ENCODE measurements at places on chromosomes 5 and 9.

- DNase-seq, result no peak
These were observed 1.8 kb downstream of the MRPS2 start for GRCh38 chr9:135502168-135502872.

GRCh38 chr5:95850391-95850894, 27.9 kb upstream of the GLRX start:
- DNase-seq, result no peak

DNA sequence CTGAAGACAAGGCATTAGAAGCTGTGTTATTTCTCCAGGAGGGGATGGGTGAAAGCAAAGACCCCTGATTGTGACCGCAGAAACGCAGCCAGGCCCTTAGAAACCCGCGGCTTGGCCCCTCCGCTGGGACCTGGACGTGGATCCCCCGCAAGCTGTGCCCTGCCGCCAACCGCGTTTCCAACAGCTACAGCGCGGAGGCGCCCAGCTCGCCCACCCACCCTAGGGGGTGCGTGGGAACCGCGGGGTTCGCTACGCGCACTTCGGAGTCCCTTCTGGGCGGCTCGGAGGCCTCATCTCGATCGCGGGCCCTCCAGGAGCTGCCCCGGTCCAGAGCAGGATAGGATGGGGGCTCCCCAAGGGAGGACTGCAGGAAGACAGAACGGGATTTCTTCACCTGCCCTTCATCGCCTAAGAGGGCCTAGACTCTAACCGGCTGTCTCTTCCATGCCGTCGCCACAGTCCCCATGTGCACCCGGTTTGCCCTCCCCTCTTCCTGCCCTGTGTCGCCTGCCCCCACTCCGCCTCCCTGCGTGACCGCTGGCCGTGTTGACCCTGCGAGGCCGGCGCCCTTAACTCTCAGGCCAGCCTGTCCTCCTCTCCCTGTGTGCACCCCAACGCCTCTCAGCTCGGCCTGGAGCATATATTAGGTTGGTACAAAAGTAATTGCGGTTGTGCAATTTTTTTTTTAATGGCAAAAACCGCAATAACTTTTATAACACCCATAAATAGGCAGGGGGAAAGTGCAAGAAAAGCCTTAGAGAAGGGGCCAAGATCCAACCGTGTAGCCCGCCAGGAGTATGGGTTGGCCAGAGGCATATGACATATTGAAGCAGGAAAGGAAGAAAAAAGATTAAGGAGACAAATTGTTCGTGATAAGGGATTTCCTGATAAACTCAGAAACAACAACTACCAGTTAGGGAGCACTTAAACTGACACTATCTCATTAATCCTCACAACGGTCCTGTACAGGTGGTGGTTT, 68.1 kb upstream of the FREM1 start:
- DNase-seq, result no peak

- DNase-seq, result no peak
These were observed 296.8 kb downstream of the PDE4D start for GRCh38 chr5:59596586-59597350.

DNA sequence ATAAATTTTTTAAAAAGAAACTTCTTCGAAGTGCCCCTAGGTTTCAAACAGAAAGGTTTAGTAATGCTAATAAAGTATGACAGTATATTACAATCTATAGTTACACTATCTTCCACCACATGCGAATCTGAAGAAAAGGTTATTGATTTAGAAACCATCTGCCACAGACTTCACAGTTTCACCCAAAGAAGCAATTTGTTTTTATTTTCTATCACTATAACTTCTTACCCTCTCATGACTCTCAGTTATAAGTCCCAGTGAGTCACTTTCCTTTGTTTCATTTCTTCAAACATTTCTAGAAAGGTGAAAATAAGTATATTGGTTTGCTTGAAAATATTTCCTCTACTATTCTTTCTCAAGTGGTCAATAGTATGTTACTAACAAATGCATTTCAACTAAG, 93.6 kb downstream of the MCTP1 start:
- DNase-seq, result no peak

GRCh38 chr5:81428861-81429260, 34.9 kb upstream of the ACOT12 start:
- no peak for DNase-seq

- DNase-seq, result no peak
These were observed 271.1 kb upstream of the IRX1 start for GRCh38 chr5:3324421-3325101.

- no peak for DNase-seq
These were observed 190.9 kb downstream of the SLC12A2 start for GRCh38 chr5:128274441-128274840.

- DNase-seq, result no peak
These were observed 59.4 kb upstream of the GNA14 start for GRCh38 chr9:77707383-77708063.

GRCh38 chr5:62720031-62720441, 141.4 kb downstream of the LRRC70 start:
- DNase-seq, result no peak

DNA sequence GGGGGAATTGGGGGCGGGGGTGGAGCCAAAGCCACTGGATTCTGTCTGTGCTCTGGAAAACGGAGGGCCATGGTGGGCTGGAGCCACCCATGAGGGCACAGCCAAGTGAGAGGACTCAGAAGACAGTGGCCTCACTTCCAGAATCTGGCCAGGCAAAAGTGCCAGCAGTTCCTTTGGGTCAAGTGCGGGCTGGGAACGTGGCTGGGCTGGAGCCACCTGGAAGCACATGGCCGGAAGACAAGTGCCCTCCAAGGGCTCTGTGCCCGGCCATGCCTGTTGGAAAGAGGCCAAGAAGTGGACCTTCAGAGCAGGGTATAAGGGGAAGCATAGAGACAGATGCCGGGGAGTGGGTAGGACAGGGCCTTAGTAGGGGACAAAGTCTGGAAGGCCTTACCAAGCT, 11.7 kb upstream of the SH3PXD2B start:
- DNase-seq, result no peak

GRCh38 chr9:5688109-5688508, 59.2 kb downstream of the RIC1 start:
- DNase-seq, result no peak

- no peak for DNase-seq
These were observed 270.2 kb downstream of the SLF1 start for GRCh38 chr5:94888674-94889073.

DNA sequence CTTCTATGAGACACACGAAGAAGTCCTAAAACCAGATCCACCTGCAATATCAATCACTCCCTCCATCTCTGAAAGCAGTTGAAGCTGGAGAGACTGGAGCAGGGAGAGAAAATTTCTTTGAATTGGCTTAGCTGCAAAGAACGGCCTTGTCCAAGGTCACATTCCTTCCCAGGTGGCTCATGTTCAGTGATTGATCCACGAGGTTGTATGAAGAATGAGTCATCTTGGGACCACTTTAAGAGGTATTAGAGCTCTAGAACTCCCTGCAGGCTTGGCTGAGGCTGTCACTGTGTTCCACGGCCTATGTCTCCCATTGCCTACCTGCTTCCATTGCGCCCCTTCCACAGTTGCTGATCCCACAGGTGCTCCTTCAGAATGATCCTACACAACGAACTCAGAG, 68.2 kb downstream of the HMHB1 start:
- no peak for DNase-seq

- DNase-seq, result no peak
These were observed 48.4 kb upstream of the AFAP1L1 start for GRCh38 chr5:149223081-149223848.

GRCh38 chr9:77981332-77981731, 50.3 kb downstream of the GNAQ start:
- DNase-seq, result no peak

DNA sequence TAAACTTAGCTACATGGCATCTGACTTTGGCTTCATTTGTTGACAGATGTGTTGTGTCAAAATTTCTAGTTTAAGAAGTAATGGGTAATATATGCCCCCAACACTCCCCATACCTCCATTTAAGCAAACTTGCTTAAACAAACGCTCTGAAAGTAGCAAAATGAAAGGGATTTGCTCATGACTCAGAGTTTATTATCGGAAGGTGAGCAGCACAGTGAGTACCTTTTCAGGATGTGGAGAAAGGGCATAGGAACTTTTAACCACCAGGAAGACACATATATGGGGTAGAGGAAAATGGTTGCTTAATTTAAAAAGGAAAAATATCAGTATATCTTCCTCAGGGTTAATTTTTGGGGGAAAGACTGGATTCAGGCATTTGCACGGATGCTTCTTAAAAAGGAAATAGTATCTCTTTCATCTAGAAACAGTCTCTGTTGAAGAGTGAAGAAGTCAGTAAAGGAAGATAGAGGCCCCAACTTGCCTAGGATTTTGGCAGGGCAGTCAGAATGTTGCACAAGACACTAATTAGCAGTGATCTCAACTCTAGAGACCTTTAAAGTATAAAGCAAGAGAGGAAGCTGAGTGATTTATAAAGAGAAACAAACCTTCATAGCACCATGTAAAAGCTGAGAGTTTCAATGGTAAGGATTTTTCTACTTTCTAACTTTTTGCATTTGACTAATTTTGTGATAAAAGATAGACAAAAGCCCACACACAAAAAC, 155.1 kb downstream of the TRIO start:
- DNase-seq, result no peak

- no peak for DNase-seq
These were observed 35.9 kb upstream of the UNC5A start for GRCh38 chr5:176774216-176775171.

- peak; percentile 26 for DNase-seq
These were observed 51.2 kb downstream of the SIL1 start for GRCh38 chr5:139146809-139147482.
